ENCODE measurements at places on chromosomes 7 and 10.

DNA sequence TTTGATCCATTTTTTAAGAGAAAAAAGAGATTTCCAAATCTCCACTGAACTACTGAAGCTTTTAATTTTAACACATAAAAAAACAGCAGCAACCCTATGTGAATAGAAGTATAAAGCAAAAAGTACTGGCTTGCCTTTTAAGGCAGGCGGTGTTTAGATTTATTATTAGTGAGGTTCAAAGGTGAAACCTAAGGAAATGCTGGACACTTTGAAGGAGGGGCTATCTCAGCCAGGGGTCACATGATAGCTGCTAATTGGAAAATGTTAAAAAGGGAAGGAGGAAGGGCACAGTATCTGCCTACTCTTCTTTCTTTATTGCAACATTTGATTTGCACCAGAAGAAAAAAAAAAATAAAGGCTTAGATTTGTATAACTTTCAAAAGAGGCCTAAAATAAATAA, 183.8 kb downstream of the SKAP2 start:
- no peak for DNase-seq

GRCh38 chr10:34407324-34407805, 407.7 kb downstream of the PARD3 start:
- no peak for DNase-seq

- peak; percentile 46 for DNase-seq
Observed at GRCh38 chr7:16891338-16891737, 9.6 kb upstream of the AGR3 start.

- no peak for DNase-seq
Observed at GRCh38 chr10:50607356-50607925, 16.3 kb downstream of the SGMS1 start.

GRCh38 chr7:6256677-6257535, 15.5 kb downstream of the CYTH3 start:
- no peak for DNase-seq

DNA sequence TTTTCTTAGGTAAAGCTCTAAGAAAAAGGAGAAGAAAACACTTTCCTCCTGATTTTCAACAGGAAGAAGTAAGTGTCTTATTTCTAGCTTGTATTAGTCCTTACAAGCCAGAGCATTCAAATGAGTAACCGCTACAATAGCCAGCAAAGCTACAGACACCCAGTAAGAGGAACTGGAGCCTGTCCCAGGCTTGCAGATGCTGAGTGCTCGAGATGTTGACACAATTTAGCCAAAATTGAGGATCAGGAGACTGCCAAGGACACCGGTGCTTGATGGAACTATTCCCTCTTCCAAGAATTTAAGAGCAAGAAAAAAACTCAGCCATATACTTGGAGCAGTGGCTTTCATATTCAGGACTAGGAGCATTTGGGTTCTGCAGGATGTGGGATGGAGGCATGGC, 149.3 kb upstream of the DPP6 start:
- DNase-seq = no peak

DNA sequence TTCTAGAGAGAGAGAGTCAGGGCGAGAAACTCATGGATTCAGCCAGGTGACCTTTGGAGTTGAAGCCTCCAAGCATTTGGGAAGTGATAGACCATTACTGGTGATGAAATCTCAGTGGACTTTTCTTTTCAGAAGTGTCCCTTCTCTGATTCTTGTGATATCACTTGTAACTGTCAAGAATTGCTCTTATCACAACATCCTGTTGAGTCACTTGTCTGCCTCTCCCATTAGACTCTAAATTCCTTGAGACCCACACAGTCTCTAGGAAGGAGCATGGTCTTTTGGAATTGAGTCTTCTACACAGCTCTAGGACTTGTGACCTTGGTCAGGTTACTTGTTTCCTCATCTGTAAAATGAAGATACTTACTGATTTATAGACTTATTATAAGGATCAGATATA, 81.0 kb downstream of the CFAP58 start:
- DNase-seq = no peak

GRCh38 chr7:7944619-7945282, 23.8 kb upstream of the GLCCI1 start:
- DNase-seq = peak; percentile 75

- no peak for DNase-seq
Observed at GRCh38 chr7:155259866-155260497, 37.7 kb upstream of the INSIG1 start.

DNA sequence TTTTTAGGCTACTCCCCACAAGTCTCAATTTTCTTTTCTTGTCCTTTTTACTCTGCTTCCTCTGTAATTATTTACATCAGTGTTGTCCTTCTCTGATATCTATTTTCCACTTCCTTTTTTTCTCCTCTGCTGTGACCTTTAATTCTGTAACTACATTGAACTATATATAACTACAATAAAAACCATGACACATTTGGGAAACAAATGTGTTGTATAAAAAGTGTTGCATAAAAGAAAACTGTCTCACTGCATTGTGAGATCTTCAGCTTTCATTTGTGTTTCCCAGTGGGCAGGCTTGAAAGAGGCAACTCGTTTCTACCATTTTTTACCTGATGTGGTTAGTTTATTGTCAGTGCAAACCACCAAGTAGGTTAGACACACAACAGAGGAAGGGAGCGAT, 483.9 kb upstream of the NRP1 start:
- no peak for DNase-seq

GRCh38 chr7:92832534-92833023, 3.8 kb downstream of the CDK6 start:
- no peak for DNase-seq

DNA sequence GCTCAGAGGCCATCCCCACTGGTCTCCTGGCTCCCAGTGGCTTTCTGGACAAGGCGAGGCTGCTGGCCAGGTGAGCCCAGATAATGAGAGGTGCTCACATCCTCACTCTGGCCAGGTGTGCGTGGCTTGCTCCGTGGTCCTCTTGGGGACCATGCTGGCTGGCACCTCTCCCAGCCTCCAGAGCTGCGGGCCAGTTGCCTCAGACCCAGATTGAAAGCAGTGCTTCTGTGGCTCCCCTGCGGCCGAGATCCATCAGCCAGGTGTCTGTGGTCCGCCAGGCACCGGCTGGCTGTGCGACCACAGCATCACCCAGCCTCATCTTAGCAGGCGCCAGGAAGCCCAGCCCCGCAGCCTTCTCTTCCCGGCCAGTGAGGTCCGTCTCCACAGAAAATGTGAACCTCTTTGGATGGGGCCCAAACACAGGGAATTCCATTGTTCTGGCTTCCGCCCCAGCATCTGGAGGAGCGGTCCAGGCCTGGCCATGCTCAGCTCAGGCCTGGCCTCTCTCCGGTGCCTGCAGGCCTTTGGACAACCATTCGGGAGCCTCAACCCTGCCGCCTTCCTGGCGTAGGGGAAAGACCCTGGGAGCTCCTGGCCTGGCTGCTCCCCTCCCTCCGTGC, 5.2 kb upstream of the TTYH3 start:
- DNase-seq = no peak

- DNase-seq = no peak
Observed at GRCh38 chr10:114953047-114953446, 15.1 kb downstream of the TRUB1 start.

DNA sequence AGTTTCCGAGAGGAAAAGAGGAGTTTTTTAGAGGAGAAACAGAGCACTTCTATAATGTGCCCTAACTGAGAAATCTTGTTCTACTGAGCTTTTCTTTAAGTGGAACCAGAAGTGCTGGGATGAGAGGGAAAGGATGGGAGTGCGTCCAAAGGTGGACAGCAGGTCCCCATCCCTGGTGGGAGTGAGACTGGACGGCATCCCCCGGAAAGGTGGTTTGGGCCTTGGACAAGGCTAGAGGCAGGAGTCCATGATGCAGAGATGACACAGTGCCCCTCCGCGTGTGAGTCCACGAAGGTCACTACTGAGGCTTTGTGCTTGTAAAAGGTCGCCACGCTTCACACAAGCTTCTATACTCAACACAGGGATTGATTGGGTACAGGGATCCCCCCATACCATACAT, 6.1 kb upstream of the EN2 start:
- no peak for DNase-seq
